ENCODE measurements at places on chromosomes 3 and 15.
A peak's percentile ranks its signal among the peaks of the same experiment; 100 is the strongest.

DNA sequence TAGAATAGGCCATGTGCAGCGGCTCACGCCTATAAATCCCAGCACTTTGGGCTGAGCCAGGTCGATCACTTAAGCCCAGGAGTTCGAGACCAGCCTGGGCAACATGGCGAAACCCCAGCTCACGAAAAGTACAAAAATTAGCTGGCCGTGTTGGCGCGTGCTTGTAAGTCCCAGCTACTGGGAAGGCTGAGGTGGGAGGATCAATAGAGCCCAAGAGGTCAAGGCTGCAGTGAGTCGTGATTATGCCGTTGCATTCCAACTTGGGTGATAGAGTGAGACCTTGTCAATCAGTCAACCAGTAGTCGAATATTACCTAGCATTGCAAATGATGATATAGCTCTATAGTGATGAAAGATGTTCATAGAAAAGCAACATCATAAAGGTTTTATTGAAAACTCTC is 51.9 kb downstream of the USP8 start:
- DNase-seq, result no peak

GRCh38 chr3:5565026-5565425 is 377.5 kb downstream of the EDEM1 start:
- DNase-seq, result no peak

GRCh38 chr15:51603002-51603401 is 19.6 kb downstream of the DMXL2 start:
- DNase-seq, result no peak

DNA sequence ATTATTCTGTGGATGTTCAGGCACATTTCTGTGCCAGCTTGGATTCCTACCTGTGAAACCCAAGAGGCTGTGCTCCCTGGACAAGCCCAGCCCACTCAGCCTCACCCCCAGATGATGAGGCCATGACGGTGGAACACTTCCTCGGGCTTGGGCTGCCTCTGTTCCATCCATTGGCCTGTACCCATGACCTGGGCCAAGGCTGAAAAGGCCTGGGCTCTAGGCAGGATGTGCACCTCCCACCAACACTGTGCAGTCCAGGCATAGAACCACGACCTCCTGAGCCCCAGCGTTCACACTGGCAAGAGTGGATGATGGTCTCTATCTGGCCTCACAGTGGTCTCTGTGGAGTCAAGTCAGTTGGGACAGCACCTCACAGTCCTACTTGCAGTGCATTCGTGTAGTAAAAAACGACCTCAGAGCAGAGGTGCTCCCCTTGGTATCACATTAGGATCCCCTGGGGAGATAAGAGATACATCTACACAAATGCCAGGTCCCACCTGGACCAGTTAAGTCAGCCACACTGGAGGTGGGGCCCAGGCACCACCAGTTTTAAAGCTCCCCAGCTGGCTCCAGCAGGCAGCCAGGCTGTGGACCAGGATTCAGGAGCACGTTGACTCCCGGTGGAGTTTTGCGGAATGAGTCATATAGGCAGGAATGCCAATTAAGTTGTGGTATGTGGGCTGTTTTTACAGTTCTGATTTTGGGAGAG is 39.0 kb upstream of the IGF1R start:
- no peak for DNase-seq

DNA sequence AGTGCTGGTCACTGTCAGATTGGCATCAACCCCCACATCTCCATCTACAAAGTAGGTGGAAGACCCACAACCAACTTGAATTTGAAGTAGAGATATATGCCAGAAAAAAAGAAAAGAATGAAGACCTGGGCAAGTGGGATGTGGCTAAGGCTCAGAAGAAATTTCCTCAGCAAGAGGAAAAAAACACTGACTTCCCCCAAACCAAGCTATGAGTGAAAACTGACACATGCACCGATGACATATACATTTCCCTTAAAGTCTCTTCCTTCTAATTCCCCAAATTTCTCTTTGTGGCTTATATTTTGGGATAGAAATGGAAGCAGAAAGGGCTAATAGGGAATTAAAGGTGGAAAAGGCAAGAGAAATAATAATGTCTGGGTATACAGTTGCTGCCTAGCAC is 59.0 kb downstream of the CYP19A1 start:
- DNase-seq, result no peak

GRCh38 chr15:52749258-52749657 is 40.9 kb downstream of the ONECUT1 start:
- DNase-seq, result no peak

GRCh38 chr3:116186049-116186448 is 259.2 kb downstream of the LSAMP start:
- DNase-seq, result no peak

DNA sequence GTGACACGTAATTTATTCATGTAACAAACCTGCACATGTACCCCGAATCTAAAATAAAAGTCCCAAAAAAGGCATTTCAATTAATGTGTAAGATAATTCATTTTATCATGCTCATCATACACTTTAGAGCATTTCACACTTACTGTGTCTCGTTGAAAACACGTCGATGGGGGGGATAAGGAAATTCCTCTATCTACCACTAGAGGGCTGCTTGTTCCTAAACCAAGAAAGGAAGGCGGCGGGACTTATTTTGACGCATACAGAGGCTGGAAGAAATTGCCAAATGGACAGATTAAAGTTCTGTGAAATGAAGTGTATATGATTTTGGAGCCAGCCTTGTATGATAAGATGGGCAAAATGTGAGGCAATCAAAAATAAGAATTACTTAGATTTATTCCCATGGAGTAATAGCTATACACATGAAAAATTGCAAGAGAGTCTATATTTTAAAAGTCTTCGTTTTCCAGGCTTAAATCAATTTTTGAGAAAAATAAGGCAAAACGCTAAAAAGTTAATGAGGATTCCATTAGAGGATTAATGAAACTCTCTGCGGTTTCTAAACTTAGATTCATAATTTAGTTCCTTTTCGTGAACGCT is 346.8 kb downstream of the CNTN3 start:
- DNase-seq, result no peak

DNA sequence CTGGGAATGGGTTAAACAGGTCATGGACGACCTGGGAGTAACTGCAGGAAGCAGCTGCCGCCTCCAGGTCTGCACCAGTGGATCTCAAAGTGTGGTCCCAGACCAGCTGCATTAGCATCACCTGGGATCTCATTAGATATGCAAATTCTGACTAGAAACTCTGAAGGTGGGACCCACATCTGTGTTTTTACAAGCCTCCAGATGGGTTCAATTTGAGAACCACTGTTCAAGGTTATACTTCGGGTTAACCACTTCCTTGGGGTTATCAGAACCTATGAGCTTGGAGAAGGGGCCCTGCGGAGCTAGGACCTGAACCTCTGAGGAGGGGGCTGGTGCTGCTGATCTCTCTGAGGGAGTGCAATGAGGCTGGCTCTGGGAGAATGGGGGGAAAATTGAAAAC is 324.8 kb upstream of the CTDSPL start:
- DNase-seq, result no peak

DNA sequence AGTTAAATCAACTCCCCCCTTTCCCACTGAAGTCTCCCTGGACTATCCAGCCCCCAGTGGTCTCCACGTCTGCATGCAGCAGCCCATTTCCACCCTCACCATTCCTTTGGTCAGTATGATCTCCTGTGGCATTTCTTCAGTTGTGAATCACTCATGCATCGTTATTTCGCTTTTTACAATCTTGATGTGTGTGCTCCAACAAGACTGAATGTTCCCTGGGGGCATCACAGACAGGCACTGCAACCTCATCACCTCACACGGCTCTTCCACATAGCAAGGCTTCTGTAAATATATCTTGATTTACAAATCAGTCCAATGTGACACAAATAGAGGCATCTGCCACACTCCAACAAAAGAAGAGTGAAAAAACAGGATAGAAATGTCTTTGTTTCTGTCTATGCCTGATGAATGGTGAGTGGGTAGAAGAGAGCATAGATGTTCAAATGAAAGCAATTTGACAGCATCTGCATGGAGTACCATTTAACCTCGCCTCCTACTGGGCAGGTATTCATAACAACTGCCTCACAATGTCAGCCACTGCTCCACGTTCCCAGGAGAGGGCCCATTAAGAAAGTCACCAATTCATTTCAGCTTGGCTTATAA is 5.2 kb downstream of the HEG1 start:
- DNase-seq, result no peak

DNA sequence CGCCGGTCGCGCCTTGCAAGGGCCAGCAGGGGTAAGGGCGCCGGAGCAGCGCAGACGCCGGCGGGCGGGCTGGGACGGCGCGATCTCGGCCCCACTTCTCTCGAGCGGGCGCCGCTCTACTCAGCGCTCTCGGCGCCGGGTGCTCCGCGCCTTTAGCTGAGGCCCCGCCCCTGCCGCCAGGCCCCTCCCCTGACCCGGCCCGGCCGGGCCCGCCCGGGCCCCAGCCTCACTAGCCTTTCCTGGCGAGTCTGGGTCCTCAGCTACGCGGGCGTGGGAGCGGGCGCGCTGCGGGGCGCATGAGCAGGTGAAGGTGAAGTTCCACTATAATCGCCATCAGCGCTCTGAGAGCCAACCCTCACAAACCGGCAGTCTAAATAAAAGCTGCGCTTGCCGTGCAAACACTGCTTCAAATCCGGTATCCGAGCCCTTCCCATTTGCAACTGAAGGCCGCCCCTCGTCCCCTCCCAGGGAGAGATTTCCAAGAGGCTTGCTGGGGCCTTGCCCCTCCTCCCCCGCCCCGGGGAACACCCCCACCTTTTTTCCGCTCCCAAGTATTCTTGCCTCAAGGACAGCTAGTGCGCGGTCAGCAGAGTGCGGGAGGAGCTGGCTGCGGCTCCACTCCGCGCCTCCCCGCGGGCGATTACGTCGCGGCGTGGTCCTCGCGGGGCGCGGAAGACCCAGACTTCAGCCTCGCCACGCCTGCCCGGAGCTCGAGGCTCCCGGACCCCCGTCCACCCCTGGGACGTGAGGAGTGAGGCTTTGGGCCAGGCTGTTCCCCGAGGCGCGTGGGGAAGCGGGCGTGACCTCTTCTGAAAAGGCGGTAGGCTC is at the start of gene RPP25:
Gene RPP25 (minus strand): TSS at position 125 of the 828 bp plus-strand sequence. CDS start 189 bp downstream, outside the sequence.
- DNase-seq, result peak; percentile 45

DNA sequence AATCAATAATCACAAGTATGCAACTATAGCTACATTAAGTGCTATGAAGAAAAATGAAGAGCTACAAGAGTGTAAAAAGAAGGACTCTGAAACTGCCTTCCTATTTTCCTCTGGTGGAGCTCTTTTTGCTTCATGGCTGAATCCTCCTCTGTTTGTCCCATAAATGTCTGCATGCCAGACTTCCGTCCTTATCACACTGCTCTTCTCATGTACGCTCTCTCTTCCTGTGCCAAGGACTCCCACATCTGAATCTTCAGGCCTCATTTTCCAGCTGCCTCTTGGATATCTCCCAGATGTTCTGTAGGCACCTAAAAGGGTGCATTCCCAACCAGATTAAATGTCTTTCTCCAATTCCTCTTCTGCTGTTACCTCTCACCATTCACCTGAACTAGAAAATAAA is 123.7 kb downstream of the MECOM start:
- no peak for DNase-seq

DNA sequence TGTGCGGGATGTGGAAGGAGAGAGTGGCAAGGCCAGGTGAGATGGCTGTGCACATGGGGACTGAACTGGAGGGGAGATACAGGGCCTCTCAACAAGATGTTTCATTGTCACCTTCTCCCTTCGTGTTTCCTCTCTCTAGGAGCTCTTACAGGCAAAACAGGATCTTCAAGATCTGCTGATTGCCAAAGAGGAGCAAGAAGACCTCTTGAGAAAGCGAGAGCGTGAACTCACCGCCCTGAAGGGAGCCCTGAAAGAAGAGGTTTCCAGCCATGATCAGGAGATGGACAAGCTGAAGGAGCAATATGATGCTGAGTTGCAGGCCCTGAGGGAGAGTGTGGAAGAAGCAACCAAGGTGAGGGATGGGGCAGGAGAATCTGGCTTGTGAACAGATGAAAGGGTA is 85.2 kb downstream of the CGNL1 start:
- no peak for DNase-seq

DNA sequence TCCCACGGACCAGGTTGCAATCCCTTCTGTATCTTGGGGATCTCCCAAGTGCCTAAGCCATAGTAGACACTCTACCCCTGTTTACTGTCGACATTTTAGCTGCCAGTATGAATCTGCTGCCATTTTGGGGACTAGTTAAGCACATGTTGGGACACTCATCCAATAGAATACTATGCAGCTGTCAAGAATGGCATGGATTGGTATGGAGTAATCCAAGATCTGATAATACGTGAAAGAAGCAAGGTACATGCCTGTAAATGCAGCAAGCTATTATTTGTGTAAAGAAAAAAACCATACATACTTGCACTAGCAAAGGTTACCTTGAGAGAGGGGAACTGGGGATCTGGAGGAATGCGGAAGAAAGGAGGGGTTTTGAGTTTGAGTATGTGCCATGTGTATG is 129.3 kb downstream of the SMAD6 start:
- no peak for DNase-seq

DNA sequence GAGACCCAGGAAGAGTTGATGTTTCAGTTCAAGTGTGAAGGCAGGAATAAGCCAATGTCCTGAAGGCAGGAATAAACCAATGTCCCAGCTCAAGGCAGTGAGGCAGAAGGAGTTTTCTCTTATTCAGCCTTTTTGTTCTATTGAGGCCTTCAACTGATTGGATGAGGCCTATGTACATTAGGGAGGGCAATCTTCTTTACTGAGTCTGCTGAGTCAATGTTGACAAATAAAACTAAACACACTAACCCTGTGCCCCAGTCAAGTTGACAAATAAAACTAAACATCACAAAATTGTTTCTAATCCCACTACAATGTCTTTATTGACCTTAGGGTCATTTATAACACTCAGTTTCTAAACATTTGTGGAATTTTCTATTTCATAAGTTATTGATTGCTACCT is 100.0 kb downstream of the CACNA2D3 start:
- no peak for DNase-seq

- DNase-seq, result no peak
These were observed 42.8 kb downstream of the SSR3 start for GRCh38 chr3:156511987-156512677.

GRCh38 chr3:129611812-129612533 is 5.5 kb upstream of the PLXND1 start:
- no peak for DNase-seq

DNA sequence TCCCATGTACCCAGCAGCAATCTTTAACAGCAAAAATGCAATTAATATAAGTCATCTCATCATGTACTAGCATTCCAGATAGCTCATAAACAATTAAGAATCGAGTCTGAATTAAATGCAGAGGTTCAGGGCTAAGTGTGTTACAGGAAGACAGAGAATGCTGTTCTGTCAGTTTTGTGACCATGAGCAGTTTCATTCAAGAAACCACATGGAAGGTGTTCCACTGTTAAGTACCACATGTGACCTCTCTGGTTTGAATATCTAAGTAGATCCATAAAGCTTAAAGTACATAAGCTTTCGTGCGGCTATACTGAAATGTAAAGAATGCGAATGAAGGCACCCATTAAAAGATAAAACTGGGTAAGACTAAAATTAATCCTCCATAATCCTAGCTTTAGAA is 272.3 kb downstream of the IL5RA start:
- no peak for DNase-seq
